ENCODE measurements at places on chromosomes 7 and 10.

DNA sequence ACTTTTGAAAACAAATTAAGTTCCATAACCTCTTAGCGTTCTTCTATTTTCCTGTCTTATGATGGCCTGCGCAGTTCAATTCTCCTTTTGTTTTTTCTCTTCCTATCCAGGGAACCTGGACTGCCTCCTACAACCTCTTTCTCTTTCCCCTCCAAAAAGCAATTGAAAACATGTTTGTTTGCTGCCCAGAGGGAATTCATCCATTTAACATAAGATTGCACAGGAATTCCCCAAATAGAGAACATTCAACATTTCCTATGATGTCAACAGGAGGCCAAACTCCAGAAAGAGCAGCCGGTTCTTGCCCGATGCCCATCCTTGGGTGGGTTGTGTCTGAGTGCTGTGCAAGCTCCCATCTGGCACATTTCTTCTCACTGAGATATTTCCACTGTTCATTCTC is 94.2 kb upstream of the NRP1 start:
- DNase-seq: no peak

DNA sequence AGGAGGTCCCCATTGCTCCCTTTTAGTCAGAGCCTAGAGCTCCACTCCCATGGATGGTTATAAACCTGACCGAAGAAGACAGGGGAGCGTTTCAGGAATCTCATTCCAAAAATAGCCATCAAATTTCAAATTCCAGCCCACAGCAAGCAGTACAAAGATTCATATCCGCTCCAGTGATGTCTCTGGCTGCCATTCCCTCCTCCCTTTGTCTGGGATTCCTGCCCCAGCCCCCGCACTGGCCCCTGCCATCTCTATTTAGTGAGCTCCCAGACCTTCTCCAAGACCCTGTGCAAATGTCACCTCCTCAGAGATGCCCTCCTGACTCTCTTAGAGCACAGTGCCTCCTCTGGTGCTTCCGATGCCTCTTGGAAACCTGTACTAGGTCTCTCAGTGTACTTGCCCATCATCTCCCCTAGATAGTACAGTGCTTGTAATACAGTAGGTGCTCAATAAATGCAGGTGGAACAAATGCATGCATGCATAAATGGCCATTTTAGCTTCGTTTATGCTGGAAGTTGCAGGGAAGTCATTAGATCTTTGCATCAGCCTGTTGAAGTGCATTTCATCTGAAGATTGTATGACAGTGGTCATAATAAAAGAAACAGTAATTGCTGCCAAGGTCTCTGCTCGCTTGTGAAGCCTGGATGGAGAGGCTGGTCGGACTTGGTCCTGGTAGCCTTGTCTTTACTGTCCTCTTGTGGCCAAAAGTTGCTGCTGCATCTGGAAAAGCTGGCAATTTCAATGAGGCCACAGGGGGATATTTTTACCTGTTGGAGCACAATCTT is 32.0 kb upstream of the HABP2 start:
- DNase-seq: no peak

- DNase-seq: no peak
These were observed 25.5 kb downstream of the FGFBP3 start for GRCh38 chr10:91883549-91884444.

DNA sequence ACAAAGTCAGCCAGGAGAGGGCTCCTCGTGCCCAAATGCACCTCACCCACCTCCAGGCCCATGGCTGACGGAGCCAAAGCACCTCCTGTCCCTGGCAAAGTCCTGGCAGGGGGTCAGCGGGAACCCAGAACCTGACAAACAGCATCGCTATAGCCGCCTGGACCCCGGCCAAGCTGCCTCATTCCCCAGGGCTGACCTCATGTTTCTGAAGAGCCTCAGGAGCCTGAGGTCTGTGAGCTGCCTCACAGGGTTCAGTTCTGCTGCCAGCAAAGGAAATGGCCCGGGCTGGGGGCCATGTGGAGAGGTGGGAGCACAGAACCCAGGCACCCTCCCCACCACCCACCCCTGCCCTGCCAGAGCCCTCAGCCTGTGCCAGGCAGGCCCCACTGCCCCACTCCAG is 4.2 kb upstream of the NANOS1 start:
- DNase-seq: no peak

- no peak for DNase-seq
These were observed 658 bp upstream of the PTPRN2 start for GRCh38 chr7:158588085-158588877.

- no peak for DNase-seq
These were observed 42.1 kb upstream of the CXCL12 start for GRCh38 chr10:44427037-44427436.

- no peak for DNase-seq
These were observed 120.9 kb upstream of the ZNF438 start for GRCh38 chr10:31152421-31153135.

DNA sequence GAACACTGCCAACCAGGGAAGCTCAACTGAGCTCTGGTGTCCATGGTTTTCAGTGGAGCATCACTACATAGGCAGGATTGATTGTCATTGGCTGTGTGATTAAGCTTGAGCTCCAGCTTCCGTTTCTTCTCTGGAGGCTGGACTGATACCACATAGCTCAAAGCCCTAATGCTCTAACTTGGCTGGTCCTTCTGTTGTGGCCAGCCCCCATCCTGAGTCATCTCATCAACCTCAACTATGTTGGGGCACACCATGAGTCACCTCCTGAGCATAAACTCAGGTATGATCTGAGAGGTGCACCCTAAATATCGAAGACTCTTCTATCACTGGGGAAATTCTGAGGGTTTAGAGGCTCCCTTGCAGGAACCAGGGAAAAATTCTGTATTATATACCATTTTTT is 114.5 kb upstream of the INHBA start:
- no peak for DNase-seq

Data from CD4-positive, alpha-beta T cell treated with Interleukin-6 at 100 ng/mL for 8 hours (primary cell).